ENCODE measurements at places on chromosomes 4 and X.

DNA sequence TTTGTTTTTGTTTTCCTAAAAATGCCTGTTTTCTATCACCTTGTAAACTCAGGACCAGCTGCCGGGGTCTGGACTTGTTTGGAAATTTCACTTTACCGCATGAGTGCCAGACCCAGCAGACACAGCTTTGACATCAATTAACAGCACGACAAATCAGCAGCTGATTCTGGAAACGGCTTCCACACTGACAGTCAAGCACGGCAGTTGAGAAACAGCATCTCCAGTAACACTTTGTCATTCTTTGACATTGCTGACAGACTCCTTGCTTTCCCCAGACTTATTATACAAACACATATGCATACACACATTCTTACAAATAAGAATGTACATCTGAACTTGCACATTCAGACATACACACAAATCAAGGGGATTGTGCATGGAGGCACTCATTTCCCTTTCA lies 1017.6 kb upstream of the HS3ST1 start:
- no peak for DNase-seq

GRCh38 chrX:16484338-16484737 lies 165.6 kb upstream of the S100G start:
- peak; percentile 38 for DNase-seq

- no peak for DNase-seq
These were observed 109.8 kb downstream of the HMX1 start for GRCh38 chr4:8761824-8762205.

GRCh38 chr4:23413631-23414030 lies 476.2 kb downstream of the PPARGC1A start:
- no peak for DNase-seq

DNA sequence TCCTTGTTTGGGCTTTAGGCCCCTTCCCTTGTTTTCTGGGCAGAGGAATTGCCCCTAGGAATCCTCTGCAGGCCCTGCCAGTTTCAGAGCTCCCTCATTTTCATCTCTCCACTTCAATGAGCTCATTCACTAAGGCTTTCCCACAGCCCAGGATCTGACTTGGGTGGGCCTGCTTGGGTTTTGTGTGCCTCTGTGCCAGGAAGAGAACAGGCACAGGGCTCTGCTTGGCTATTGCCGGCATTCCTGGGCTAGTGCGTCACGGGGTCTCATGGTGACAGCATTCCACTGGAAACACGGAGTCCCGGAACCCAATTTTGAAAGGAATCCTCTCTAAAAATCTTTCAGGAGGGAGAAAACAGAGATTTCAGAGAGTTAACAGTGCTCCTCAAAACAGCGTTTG lies 150.5 kb downstream of the VCX3A start:
- no peak for DNase-seq

- DNase-seq: peak; percentile 79
These were observed 138.0 kb downstream of the RBMX2 start for GRCh38 chrX:130539721-130540321.

- no peak for DNase-seq
These were observed 12.8 kb upstream of the LGI2 start for GRCh38 chr4:25043548-25043947.
